ENCODE measurements at places on chromosomes 16 and 17.

DNA sequence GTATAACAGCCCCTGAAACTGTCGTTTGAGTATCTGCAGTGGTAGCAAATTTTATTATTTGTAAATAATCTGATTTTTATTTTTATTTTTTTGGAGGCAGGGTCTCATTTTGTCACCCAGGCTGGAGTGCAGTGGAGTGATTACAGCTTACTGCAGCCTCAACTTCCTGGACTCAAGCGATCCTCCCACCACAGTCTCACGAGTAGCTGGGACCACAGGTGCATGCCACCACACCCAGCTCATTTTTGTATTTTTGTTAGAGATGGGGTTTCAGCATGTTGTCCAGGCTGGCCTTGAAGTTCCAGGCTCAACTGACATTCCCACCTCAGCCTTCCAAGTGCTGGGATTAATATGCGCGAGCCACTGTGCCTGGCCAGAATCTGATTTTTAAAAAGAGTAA, 2.8 kb downstream of the NDEL1 start:
- no peak for DNase-seq

DNA sequence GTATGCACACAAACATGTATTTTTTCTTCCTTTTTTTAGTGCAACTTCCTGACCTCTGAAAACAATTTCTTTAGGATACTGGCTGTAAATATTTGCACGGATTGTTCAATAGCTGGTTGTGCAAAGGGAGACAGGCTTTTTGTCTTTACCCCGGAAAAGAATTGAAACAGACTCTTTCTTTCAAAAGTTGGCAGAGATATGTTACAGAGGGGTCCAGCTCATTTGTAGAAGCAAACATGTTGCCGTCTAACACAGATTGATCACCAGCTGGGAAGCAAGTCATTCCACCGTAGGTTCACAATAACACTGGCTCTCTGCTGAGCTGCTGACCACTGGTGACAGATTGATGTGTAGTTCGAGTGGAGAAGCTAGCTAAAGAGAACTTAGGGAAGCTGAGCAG, 130.9 kb downstream of the STX8 start:
- no peak for DNase-seq

- DNase-seq = no peak
These were observed 4.9 kb downstream of the IQCK start for GRCh38 chr16:19722981-19723380.

DNA sequence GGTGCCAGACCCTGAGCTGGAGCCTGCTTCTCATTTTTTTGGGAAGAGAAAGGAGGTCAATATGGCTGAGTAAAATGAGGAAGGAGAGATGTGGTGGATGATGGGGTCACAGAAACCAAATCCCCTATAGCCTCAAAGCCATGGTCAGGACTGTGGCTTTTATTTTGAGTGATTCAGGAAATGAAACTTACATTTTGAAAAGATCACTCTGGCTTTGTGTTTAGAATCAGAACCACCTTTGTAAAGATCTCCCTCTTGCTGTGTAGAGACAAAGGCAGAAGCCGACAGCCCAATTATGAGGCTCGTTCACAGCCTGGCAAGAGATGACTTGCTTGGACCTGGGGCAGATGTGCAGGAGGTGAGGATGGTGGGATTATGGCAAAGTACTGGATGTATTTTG, 121.6 kb upstream of the ANKFN1 start:
- no peak for DNase-seq

GRCh38 chr17:29257756-29258155, 11.1 kb downstream of the CRYBA1 start:
- DNase-seq = no peak

All from stimulated activated CD4-positive, alpha-beta T cell treated with anti-CD3 and anti-CD28 coated beads, Interleukin-1b, Interleukin-23, amount 100 ng/mL, for 48 hours (primary cell).